ENCODE measurements at places on chromosomes 12 and 14. TPM values are rescaled to one million over a fixed set of nuclear protein-coding genes. Genes with fewer than 3 reads are reported as not detected.

Gene PLXNC1
- 17.5 TPM for total RNA-seq

Gene LYZ
- total RNA-seq = 9.7 TPM

Gene KRT71
- total RNA-seq = not detected

Gene DDX54
- total RNA-seq = 54.0 TPM

Gene RFLNA
- total RNA-seq = 4.0 TPM

GRCh38 chr12:66708704-66709456 is 30.0 kb upstream of the GRIP1 start:
- H3K36me3 ChIP-seq = no peaks in the 10 kb centered on the region
- H3K27ac ChIP-seq = no peak overlapping the region
- no peak overlapping the region for H3K4me3 ChIP-seq
- no peaks in the 10 kb centered on the region for H3K27me3 ChIP-seq
- no peak for DNase-seq

GRCh38 chr14:94963051-94963450 is 193.1 kb upstream of the GSC start:
- no peaks in the 10 kb centered on the region for H3K27me3 ChIP-seq
- H3K36me3 ChIP-seq = no peaks in the 10 kb centered on the region
- no peak for DNase-seq
- no peak overlapping the region for H3K27ac ChIP-seq
- no peak overlapping the region for H3K4me3 ChIP-seq
- H3K4me1 ChIP-seq = peaks cover 8% of the 10 kb centered on the region

- H3K4me1 ChIP-seq = no peaks in the 10 kb centered on the region
- no peaks in the 10 kb centered on the region for H3K27me3 ChIP-seq
- H3K36me3 ChIP-seq = no peaks in the 10 kb centered on the region
- DNase-seq = no peak
- H3K4me3 ChIP-seq = no peak overlapping the region
Measured at GRCh38 chr12:33581613-33582122, 142.0 kb upstream of the SYT10 start.

GRCh38 chr14:58465421-58465820 is 37.9 kb downstream of the KIAA0586 start:
- no peak overlapping the region for H3K27ac ChIP-seq
- H3K27me3 ChIP-seq = peaks cover 3% of the 10 kb centered on the region
- H3K4me1 ChIP-seq = no peaks in the 10 kb centered on the region

DNA sequence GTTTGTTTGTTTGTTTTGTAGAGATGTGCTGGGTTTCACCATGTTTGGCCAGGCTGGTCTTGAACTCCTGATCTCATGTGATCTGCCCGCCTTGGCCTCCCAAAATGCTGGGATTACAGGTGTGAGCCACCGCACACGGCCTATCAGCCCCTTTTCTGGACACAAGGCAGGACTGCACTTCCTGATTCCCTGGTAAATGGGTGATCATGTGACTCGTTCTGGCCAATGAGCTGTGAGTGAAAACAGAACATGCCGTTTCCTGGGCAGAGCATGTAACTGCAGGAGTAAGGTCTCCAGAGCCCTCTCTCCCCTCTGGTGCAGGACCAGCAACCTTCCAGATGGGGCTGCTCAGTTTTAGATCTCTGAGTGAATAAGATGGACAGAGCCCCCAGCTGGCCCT is 92.7 kb downstream of the ITPK1 start:
- H3K36me3 ChIP-seq = no peaks in the 10 kb centered on the region
- DNase-seq = no peak
- peaks cover 10% of the 10 kb centered on the region for H3K4me1 ChIP-seq
- H3K27me3 ChIP-seq = no peaks in the 10 kb centered on the region

DNA sequence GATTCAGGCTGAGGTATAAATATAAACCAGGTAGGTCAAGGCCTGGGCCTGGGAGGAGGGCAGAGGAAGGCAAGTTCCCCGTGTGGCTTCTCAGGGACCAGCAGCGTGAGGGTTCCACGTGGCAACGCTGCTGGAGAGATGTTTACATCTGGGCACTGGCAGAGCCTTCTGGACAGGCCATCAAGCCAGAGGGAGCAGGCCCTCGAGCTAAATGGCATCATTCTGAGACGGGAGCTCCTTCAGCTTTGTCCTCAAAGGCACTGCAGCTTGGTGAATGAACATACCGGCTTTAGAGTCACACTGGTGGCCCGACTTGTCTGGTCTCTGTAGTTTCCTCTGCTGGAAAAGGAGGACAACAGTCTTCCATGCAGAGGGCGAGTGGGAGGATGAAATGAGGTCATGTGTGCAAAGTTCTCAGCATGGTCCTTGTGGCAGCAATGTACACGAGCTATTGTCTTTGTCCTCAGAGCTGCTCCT is 231.3 kb downstream of the ZFP36L1 start:
- no peak overlapping the region for H3K4me3 ChIP-seq
- H3K36me3 ChIP-seq = no peaks in the 10 kb centered on the region
- no peak for DNase-seq
- no peaks in the 10 kb centered on the region for H3K27me3 ChIP-seq
- H3K4me1 ChIP-seq = peaks cover 33% of the 10 kb centered on the region

DNA sequence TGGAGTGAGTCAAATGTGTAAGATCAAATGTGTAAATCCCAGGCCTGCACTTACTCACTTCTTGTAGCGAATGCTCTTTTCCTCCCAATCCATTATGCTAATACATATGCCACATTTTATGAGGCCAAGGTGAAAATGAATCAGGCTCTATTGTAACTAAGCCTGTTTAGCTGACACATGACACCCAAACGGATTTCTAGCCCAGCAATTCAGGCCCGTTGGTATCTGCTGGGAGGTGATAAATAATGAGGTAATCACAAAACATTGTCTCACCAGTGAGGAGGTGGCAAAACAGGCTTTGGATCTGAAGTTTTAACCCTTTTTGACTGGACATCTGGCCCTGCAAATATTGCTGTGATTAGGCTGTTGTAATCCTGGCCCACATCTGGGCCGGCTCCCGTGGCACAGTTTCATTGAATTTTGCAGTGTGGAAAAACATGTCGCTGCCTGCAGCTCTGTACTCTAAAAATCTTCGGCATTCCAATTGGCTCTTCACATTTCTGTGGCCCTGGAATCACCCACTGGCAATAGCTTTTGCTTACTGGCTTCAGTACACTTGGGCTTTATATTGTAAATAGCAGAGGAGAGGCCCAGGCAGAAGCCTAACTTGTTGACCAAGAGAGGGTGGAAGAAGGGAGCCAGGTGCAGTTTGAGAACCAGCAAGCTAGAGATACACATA is 106.1 kb downstream of the PAX9 start:
- H3K27me3 ChIP-seq = no peaks in the 10 kb centered on the region
- no peak overlapping the region for H3K4me3 ChIP-seq
- H3K4me1 ChIP-seq = no peaks in the 10 kb centered on the region
- H3K36me3 ChIP-seq = no peaks in the 10 kb centered on the region
- H3K27ac ChIP-seq = no peak overlapping the region
- DNase-seq = no peak

DNA sequence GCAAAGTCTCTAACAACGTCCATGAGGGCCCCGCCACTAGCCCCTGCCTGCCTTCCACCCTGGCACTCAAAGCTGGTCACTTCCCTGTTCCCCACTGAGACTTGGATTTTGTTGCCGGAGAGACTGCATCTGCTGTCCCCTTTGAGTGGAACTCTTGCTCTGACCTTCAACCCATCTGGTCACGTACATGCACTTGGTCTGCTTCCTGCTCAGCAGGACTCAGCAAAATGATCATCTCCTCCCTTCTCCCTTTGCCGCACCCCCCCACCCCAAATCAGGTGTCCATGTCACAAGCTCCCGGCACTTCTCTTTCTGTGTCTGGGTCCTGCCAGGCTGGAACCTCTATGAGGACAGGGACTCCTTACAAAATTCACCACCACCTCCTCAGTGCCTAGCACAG is 180.9 kb downstream of the CHST11 start:
- no peaks in the 10 kb centered on the region for H3K27me3 ChIP-seq
- DNase-seq = no peak
- H3K4me3 ChIP-seq = no peak overlapping the region

DNA sequence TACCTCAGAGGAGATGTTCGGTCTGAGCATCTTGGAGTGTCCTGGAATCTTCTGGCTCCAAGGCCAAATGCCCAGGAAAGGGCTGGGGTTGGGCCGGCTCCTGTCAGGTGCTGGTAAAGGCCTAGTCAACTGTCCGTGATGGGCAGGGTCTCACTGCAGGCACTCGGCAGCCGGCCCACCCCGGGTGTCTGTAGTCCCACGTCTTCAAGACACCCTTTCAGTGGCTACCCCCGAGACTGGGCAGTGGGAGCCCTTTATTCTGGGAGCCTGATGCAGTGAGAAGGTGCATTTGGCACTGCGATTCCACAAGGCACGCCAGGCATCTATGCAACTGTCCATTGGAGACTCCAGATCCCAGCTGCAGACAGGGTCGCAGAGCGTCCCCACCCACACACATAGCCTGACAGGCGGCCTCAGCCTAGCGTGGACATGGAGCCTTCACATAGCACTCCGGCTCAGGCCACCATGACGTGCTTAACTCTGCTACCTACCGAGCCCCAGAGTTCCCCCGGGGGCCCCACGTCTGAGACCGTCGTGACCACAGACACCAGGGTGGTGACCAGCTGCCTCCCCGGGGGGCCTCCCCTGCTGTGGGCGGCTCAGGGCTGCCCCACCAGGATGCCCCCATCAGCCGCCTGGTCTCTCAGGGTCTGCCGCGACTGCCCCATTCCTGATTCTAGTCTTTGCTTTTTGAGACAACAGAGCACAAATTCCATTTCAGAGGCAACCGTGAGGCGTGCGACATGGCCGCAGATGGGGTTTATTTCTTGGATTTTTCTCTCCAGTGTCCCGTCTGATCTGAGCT is 331.8 kb upstream of the SFSWAP start:
- no peak overlapping the region for H3K4me3 ChIP-seq
- no peaks in the 10 kb centered on the region for H3K27me3 ChIP-seq
- no peak for DNase-seq
- H3K27ac ChIP-seq = no peak overlapping the region
- peaks cover 14% of the 10 kb centered on the region for H3K4me1 ChIP-seq

DNA sequence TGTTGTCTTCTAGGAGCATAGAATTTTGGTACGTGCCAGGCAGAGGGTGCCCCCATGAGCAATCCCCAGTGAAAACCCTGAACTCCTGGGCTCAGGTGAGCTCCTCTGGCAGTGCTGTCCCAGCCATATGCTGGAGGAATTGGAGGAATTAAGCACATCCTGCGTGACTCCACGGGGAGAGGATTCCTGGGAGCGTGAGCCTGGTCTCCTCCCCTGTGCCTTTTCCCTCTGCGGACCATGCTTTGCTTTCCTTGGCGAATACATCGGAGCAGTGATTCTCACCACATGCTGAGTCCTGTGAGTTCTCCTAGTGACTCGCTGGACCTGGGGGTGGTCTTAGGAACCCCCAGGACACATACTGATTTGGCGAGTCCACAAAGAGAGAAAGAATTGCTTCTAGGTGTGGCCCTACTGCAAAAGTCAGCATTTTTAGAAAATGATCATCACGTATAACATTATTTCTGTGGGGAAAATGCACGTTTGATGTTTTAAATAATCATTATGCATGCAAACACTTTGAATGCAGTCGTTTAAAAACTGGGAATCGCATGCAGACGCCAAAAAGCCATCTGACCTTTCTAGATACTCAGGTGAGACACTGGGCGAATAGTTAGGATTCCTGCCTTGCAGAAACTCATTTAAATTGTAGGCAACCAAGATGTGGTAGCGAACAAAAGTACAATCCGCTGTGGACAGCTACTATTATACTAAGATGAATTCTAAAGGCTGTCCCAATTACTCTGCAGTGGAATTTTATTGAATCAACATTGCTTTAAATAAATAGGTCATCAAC is 370.9 kb downstream of the TMEM132D start:
- no peak for DNase-seq
- no peak overlapping the region for H3K27ac ChIP-seq
- H3K4me3 ChIP-seq = no peak overlapping the region
- no peaks in the 10 kb centered on the region for H3K4me1 ChIP-seq
- H3K36me3 ChIP-seq = no peaks in the 10 kb centered on the region

DNA sequence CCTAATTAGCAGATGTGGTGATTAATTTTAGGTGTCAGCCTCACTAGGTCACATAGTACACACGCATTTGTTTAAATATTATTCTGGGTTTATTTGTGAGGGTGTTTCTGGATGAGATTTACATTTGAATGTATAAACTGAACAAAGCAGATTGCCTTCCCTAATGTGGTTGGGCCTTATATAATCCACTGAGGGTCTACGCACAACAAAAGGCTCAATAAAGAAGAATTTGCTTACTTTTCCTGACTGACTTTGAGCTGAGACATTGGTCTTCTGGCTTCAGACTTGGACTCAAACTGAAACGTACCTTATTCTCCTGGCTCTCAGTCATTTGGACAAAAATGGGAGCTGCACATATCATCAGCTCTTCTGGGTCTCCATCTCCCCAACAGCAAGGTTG is 1132.3 kb upstream of the FLRT2 start:
- H3K27me3 ChIP-seq = no peaks in the 10 kb centered on the region
- H3K36me3 ChIP-seq = no peaks in the 10 kb centered on the region
- no peak overlapping the region for H3K27ac ChIP-seq
- DNase-seq = no peak
- no peaks in the 10 kb centered on the region for H3K4me1 ChIP-seq

DNA sequence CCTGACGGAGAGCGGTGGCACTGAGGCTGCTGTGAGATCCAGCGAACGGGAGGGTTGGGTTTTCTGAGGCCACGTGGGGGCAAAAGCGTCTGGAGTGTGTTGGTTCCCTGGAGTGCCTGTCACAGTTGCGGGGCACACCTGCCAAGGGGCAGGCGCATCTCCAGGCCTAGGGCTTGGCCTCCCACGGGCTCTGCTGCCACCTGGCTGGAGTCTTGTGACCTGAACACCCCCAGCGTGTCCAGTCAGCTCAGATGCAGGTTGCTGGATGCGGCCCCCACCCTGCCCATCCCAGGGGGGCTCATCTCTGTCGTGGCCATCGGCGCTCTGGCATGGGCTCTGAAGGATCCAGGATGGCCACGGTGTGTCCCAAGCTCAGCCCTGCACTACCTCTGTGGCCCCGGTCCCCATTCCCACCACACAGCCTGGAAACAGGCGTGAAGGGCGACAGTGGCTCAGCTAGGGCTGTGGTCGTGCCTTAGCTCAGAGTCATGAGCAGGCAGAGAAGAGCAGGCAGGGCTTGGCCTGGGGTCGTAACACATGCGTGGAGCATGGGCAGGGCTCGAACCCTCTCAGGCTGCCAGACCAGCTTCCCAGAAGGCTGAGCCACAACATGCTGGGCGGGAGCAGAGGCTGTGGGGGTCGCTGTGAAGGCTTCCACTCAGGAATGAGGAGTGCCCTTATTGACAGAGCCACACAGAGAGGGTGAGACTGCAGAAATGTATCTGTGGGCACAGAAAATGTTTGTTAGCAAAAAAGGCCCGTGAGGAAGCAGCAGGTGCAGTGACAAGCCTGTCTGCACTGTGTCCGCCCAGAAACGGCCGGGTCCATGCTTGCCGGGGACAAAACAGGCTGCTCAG is 23.5 kb upstream of the CRIP2 start:
- H3K36me3 ChIP-seq = no peaks in the 10 kb centered on the region
- no peak overlapping the region for H3K4me3 ChIP-seq
- no peaks in the 10 kb centered on the region for H3K27me3 ChIP-seq
- H3K27ac ChIP-seq = no peak overlapping the region

GRCh38 chr12:82554529-82554928 is 132.2 kb upstream of the TMTC2 start:
- no peak overlapping the region for H3K4me3 ChIP-seq
- no peaks in the 10 kb centered on the region for H3K36me3 ChIP-seq
- DNase-seq = no peak
- H3K4me1 ChIP-seq = no peaks in the 10 kb centered on the region
- H3K27ac ChIP-seq = no peak overlapping the region

Data from ovary (tissue), 10 donors.